ENCODE measurements at places on chromosomes 4 and X.

DNA sequence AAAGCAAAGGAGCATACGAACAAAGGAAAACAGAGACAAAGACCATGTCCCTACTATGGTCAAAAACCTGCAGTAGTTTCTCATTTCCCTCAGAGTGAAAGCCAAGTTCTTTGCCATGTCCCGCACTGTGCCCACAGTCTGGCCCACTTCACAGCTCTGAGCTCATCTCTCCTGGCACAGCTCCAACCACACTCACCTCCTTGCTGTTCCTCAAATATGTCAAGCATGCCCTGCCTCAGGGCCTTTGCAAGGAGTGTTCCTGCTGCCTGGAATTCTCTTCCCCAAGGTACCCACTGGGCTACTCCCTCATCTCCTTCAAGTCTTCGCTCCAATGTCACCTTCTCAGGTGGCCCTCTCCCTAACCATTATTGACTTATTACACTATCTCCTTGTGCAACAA lies 72.1 kb downstream of the COX18 start:
- DNase-seq: peak; percentile 4

GRCh38 chrX:153226344-153227185 lies 47.5 kb downstream of the MAGEA1 start:
- DNase-seq: peak; percentile 44

- DNase-seq: no peak
These were observed 86.7 kb upstream of the TRIM2 start for GRCh38 chr4:153117554-153117953.

GRCh38 chrX:153927672-153927921 lies 1.5 kb upstream of the ARHGAP4 start:
- no peak for DNase-seq

DNA sequence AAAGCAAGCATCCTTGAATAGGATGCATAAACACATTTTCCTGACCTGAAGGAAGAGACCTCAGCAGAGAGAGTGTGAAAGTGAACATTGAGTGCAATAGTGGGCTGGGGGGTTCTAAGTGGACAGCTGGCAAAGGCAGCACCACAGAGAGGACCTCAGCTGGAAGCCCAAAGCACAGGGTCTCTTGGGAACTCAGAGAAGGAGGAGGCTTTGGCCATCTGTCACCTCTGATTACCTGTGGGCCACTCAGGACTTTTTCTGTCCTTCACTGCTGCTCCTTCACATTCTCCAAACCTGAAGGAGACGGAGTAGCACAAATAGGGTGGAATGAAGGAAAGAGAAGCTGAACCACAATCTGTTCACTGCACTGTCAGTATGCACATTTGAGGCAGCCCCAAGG lies 37.9 kb upstream of the FAT4 start:
- no peak for DNase-seq
